Regular cardiac myocyte (primary cell): ENCODE measurements at places on chromosomes 16 and 17. TPM values are rescaled to one million over a fixed set of nuclear protein-coding genes. Genes with fewer than 3 reads are reported as not detected.

The WIPF2 gene
- total RNA-seq = 6.5 and 7.1 TPM in 2 replicates

The ANKRD40CL gene
- 0.28 TPM in 1 of 2 replicates, not detected in the other for total RNA-seq

The MAPT gene
- total RNA-seq = under 0.01 TPM in 2 replicates

The KRTAP16-1 gene
- total RNA-seq = not detected in 2 replicates

The CHST4 gene
- not detected in 2 replicates for total RNA-seq

The PERCC1 gene
- total RNA-seq = not detected in 2 replicates

The CLEC10A gene
- not detected in 2 replicates for total RNA-seq

The MT1E gene
- 244 and 365 TPM in 2 replicates for total RNA-seq

The ASB16 gene
- total RNA-seq = under 0.01 TPM in 2 replicates

The UNC45B gene
- total RNA-seq = not detected in 2 replicates

The CA10 gene
- total RNA-seq = not detected in 2 replicates

The CCDC200 gene
- not detected in 2 replicates for total RNA-seq
